ENCODE measurements at places on chromosomes 5 and 9. TPM values are rescaled to one million over a fixed set of nuclear protein-coding genes. Genes with fewer than 3 reads are reported as not detected.

The FAM221B gene
- total RNA-seq, result not detected

The NR2F1-AS1 gene
- total RNA-seq, result 7.9 TPM

The ZNF354C gene
- 3.1 TPM for total RNA-seq

The ENG gene
- 378 TPM for total RNA-seq

The LCNL1 gene
- total RNA-seq, result not detected

The IRX1 gene
- total RNA-seq, result not detected

The KIF4B gene
- under 0.01 TPM for total RNA-seq

The SPATA31A3 gene
- not detected for total RNA-seq

The TMEM174 gene
- not detected for total RNA-seq

The HTR1A gene
- total RNA-seq, result not detected

The CCNI2 gene
- 0.25 TPM for total RNA-seq

The SLC4A9 gene
- total RNA-seq, result not detected

The DMGDH gene
- 0.15 TPM for total RNA-seq

The ARAP3 gene
- 37.1 TPM for total RNA-seq

The PCAT7 gene
- not detected for total RNA-seq

The TMC1 gene
- total RNA-seq, result 0.13 TPM

The CDX1 gene
- total RNA-seq, result not detected

The EQTN gene
- total RNA-seq, result not detected

The CTXN3 gene
- not detected for total RNA-seq

The KLF4 gene
- 2.6 TPM for total RNA-seq

The PRUNE2 gene
- 15.5 TPM for total RNA-seq

The PCDHGC4 gene
- total RNA-seq, result 0.44 TPM

The STXBP1 gene
- total RNA-seq, result 49.9 TPM

The EMB gene
- total RNA-seq, result 0.30 TPM

The PCDHA8 gene
- not detected for total RNA-seq

The PCDHB14 gene
- 0.20 TPM for total RNA-seq

The PDGFRB gene
- total RNA-seq, result 0.69 TPM

The ZNF883 gene
- 0.25 TPM for total RNA-seq

The OBP2B gene
- not detected for total RNA-seq

The PCDHB11 gene
- total RNA-seq, result not detected

The TTC16 gene
- not detected for total RNA-seq

The CNTFR gene
- total RNA-seq, result not detected

The PPP2R2B gene
- total RNA-seq, result 0.27 TPM

The SELENOP gene
- total RNA-seq, result 28.6 TPM

The DMRT3 gene
- not detected for total RNA-seq

The ODF2 gene
- 29.8 TPM for total RNA-seq

The SMC2 gene
- total RNA-seq, result 22.0 TPM

The GNA14 gene
- total RNA-seq, result 2.7 TPM
